Left cardiac atrium (tissue), 4 donors: ENCODE measurements at places on chromosomes 16 and 17.

- DNase-seq, result no peak
These were observed 5.9 kb upstream of the SDK2 start for GRCh38 chr17:73650140-73650539.

DNA sequence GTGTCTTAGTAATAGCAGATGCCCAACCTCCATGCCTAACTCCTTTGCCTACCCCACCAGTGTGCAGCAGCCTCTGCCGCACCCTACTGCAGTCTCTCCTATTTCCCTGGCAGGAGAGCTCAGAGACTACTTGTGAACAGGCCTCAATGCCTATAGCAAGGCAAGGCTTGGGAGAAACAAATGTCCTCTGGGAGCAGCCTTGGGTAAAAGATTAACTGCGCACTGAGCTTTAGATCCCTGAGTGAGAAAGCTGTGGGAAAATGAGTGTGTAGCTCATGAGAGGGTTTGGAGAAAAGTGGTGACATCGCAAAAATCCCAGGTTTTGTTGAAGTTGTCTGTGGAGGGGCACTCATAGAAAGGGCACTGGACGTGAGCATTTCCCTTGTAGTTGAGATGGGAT lies 335.8 kb downstream of the WWOX start:
- DNase-seq, result no peak

- no peak for DNase-seq
These were observed 3.9 kb downstream of the COIL start for GRCh38 chr17:56956992-56957391.

DNA sequence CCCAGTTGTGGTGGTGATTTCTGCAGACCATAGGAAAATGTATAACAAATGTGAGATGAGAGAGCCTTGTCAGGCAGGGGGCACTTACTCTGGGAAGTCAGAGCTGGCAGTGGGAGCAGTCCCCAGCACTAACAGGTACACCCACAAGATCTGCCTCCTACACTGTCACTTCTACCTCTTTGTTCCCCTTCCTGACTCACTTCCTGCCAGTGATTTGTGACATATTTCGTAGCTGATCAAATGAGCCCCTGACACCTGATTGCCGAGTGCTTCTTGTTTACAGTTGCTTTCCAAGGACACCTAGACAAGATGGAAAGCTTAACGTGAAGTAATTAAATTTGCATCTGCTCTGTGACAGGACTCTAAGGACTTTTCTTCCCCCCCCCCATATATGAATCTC lies 40.5 kb downstream of the FTO start:
- DNase-seq, result no peak

DNA sequence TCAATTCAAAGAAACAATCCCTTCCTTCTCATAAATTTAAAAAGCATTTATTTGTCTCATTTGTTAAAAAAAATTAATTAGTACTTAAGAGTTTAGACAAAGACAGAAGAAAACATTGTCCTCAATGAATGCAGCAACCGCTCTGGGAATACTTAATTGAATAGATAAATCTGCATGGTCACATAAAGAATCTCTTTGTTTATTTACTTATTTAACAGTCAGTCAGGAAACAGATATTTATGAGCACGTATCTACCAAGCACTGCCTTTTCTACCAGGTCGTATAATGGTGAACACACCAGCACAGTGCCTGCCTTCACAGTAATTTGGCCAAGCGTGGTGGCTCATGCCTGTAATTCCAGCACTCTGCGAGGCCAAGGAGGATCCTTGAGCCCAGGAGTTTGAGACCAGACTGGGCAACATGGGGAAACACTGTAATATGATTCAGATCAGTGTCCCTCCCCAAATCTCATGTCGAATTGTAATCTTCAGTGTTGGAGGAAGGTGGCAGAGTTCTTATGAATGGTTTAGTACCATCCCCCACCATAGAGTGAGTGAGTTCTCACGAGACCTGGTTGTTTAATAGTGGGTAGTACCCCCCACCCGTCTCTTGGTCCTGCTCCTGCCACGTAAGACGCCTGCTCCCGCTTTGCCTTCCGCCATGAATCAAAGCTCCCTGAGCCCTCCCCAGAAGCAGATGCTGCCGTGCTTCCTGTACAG lies 8.1 kb downstream of the WIPI1 start:
- DNase-seq, result no peak

DNA sequence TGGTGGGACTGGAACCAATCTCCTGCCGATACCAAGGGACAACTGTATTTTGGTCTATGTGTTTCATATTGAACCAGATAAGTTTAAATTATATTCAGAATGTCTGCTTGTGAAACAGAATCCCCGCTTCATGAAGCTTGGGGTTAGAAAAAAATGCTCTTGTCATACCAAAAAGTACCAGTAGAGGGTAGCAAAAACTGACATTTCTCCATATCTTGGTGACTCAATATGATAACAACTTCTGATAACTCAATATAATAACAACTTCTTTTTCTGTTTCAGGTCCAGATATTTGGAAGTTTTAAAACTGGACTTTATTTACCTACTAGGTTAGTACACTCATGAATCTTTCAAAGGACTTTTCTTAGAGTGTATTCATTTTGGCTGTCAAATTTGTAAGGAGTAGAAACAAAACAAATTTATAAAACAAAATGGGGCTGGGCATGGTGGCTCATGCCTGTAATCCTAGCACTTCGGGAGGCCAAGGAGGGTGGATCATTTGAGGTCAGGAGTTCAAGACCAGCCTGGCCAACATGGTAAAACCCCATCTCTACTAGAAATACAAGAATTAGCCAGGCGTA lies 52.3 kb upstream of the ADCY7 start:
- no peak for DNase-seq

GRCh38 chr16:78509965-78510364 lies 410.5 kb downstream of the WWOX start:
- no peak for DNase-seq

DNA sequence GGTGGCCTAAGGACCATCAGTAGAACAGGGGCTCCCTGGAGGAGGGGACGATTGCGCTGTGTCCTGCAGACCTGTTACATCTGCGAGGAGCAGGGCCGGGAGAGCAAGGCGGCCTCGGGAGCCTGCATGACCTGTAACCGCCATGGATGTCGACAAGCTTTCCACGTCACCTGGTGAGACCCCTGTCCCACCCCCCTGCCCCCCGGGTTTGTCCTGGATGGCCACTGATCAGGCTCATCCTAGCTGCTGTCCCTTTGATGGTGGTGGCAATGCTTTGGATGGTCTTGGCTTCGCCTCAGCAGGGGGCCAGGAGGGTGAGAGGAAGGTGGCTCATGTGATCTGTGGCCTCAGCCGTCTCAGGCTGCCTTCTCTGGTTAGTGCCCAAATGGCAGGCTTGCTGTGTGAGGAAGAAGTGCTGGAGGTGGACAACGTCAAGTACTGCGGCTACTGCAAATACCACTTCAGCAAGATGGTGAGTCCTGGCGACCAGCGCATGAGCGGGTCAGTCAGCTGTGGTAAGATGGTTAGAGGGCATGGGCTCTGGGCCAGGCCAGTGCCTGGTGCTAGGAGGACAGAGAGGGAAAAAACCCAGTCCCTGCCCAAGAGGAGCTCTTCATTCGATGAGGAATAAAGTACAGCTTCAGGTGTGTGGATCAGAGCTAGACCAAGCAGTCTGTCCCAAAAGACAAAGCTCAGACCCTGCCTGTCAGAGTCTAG lies 4.2 kb downstream of the MLLT6 start:
- no peak for DNase-seq
